ENCODE measurements at places on chromosomes 16 and 17.

- DNase-seq, result no peak
These were observed 71.3 kb downstream of the MYH11 start for GRCh38 chr16:15785386-15786059.

DNA sequence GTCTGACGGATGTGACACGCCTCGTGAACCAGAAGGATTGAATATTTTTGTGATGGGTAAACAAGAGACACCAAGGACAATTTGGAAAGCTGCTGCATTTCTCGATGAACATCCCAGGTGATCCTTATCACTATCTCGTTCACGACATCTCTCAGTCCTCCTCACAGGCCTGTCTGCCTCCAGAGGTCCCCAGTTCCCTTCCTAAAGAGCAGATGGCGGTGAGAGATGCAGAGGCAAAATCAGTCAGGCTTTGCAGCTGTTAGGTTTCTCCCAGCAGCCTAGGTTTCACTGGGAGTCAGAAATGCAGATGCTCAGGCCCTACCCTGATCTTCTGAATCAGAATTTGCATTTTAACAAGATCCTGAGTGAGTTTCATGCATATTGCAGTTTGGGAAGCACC is 23.6 kb downstream of the SCPEP1 start:
- DNase-seq, result no peak

DNA sequence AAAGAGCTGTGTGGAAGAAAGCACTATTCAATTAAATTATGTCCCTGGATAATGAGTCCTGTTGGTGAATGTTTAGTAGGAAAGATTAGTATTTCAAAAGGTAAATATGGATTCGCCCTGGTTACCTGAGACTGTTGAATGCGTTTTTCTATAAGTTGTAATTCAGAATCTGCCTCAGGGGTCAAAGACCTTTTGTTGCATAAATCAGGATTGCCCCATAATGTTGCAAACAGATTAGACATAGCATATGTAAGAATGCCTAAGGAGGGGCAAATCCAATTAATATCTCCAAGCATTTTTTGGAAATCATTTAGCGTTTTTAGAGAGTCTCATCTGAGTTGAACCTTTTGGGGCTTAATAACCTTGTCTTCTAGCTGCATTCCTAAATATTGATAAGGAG is 70.1 kb upstream of the ARL4D start:
- no peak for DNase-seq

DNA sequence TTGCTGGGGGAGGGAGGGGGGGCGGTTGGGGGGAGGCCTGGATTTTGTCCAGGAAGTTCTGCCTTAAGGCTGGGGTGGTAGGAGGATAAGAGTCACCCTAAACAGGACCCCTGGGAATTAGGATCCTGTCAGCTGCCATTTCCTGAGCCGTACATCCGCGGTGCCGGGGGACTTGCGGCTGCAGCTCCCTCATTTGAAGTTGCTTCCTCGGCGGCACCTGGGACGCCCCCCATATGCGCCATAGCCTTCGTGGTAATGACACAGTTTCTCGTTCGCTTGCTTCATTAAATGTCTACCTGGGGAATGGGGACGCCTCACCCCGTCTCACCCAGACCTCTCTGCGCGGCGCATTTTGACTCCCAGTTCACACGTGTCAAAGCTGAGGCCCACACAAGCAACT is 55.1 kb upstream of the PABPN1L start:
- DNase-seq, result peak; percentile 27

DNA sequence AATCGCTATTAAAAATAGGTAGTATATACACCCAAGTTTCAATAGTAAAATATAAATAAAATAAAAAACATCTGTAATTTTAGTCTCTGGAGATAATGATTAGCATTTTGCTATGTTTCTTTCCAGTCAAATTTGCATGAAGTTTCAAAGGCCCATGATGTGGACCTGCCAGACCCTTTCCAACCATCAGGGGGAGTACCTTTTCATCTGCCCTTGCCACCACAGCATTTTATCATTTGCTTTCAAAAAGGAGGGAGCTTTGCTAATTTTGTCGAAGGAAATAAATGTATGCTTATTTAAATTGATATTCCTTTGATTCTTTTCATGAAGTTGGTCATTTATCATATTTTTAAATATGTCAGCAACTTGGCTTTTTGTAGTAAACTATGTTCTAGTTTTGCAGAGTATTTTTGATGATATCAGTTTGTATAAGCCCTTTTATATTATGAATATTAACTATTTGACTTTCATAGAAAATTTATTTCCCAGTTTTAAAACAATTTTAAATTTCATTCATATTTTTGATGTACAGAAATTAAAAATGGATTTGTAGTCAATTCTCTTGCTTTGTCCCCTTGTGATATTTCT is 115.2 kb upstream of the NETO2 start:
- DNase-seq, result no peak

GRCh38 chr16:78133919-78134318 is 34.5 kb downstream of the WWOX start:
- peak; percentile 76 for DNase-seq

DNA sequence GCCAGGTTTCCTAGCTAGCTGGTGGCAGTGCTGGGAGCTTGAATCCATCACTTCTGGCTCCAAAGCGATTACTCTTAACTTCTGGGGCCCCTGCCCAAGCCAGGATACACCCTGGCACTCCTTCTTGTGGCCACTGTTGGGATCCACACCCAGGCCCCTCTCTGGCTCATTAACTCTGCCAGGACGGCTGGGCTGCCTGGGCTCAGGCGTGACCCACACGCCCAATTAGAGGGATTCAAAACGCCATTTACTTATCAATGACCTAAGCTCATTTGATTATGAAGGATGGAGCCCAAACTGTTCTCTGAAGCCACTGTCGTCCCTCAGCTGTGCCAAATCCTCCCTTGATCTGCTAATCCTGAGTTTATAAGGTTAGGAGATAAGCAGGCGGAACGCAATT is 79.7 kb upstream of the BRD7 start:
- no peak for DNase-seq

GRCh38 chr17:21495281-21495680 is 119.1 kb downstream of the KCNJ12 start:
- no peak for DNase-seq

- DNase-seq, result no peak
These were observed 7.6 kb downstream of the SNN start for GRCh38 chr16:11675561-11676511.

DNA sequence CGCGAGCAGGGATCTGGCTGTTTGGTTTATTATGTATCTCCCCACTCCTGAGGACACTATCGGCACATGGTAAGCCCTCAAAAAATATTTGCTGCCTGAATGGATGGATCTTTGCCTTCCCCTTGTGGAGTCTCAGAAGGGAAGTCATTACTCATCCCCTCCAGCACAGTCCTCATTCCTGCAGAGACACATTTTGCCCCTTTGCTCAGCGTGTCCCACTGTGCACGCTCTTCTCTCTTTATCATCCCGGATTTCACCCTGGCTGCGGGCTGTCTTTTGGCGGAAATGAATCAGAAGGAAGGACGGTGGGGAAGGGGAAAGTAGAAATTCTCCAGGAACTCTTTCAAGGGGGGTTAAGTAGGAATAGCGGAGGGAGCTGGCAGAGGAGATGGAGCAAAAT is 125.2 kb upstream of the CDC42EP4 start:
- DNase-seq, result no peak

DNA sequence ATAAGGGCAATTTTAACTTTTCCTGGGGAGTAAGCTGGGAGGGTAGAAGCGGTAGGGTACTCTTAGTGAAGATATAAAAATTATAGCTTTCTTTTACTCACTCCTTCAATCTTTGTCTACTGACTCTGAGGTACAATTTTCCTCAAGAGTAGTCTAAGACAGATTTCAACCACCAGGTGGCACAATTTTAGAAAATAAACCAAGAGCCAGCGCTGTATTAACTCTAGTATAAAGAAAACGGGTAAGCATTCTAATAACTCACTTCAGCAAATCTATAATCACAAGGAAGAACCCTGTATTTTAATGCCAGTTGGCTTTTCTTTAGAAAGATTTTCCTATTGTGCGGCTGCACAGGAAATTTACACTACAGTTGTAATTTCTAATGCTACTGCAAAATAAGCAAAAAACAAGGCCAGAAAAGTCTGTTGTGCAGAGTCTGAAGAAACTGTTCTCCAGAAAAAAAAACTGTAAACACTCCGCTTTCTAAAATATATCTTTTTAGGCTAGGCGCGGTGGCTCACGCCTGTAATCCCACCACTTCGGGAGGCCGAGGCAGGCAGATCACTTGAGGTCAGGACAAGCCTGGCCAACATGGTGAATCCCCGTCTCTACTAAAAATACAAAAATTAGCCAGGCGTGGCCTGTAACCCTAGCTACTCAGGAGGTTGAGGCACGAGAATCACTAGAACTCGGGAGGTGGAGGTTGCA is 1.9 kb downstream of the CMC2 start:
- DNase-seq, result peak; percentile 19

DNA sequence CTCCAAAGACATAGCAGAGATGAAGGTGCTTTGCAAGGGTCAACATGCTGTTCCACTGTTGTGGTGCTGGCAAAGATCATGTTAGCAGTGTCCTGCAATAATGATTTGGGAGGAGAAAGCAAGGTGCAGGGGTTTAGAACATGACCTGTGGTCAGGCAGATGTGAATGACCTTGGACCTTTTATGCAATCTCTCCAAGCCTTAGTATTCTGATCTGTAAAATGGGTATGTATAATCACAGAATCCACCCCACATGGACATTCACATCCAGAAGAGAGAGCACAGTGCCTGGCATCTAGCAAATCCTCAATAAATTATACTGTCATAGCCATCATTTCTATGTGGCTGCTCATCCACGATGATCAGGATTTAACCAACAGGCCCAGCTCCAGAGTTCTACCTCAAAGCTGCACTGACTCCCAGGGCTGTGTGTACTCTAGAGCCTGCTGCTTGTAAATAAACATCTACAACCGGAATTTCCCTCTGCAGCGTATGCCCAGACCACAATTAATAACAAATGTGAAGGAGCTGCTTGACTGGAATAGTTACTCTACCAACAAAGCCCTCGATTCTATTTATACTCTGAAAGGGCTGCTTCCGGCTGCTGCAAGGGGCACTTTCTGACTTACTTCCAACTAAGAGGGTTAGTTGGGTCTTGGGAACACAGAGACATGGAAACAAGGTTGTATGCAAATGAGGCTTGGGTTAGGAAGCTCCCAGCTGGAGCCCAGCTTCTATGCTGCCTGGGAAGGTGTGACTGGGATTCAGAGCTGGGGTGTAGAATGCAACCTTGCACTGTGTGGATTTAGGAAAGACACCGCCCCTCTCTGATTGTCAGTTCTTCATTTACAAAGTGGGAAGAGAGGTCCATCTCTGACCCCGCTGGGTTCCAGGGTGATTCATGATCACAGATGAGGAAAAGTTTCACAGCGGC is 265.2 kb downstream of the XYLT1 start:
- no peak for DNase-seq

- no peak for DNase-seq
These were observed 79.3 kb downstream of the EMP2 start for GRCh38 chr16:10501016-10501607.

DNA sequence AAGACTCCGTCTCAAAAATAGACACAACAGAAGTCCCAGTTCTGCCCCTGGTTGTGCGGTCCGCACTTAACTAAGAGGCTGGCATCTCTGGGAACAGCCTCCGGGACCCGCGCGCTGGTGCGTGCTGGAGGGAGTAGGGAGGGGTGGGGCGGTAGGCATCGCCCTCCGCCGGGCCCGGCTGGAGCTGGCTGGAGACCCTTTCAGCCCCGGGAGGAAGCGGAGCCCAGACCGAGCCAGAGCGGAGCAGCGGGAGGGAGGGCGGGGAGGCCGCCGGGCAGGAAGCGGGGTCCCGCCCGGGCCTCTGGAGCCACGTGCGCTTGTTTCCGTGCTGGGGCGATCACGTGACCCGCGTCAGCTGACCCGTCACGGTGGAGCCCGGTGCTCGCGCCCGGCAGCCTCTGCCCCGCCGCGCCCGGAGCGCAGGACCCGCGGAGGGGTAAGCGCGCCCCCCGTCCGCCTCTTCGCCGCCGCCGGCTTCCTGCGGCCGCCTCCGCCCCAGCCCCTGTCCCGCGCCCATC is at the start of gene WDR81:
TSS of gene WDR81 (plus strand) at position 354 of the 518 bp plus-strand sequence. CDS start 256 bp downstream, outside the sequence.
- peak; percentile 66 for DNase-seq

DNA sequence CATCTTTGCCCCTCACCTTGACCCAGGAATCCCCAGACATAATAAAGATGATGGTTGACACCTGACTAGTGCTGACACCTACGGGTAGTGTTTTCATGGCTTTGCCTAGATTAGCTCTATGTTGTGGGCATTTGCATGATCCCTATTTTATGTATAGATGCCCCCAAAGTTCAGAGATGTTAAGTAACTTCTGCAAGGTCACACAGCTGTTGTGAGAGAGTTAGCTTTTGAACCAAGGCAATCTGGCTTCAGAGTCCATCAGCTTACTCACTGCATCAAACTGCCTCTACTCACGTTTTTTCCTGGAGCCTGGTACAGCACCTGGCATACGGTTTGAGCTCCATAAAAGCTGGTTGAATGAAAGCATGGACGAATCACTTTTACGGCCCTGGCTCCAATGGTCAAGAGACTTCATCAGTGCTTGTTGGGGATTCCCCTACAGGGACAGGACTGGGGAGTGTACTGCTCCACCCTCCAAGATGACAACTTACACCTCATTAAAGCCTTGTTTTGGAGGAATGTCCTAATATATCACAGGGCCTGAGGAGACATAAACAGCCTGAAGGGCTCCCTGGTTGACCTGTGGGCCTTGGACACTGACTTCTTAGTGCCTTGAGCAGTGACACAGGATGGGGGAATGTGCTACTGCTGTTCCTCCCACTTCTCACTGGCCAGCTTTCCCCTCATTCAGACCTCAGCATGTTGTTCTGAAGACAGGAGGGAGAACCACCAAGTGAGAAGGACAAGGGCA is 193.2 kb upstream of the ASIC2 start:
- no peak for DNase-seq

DNA sequence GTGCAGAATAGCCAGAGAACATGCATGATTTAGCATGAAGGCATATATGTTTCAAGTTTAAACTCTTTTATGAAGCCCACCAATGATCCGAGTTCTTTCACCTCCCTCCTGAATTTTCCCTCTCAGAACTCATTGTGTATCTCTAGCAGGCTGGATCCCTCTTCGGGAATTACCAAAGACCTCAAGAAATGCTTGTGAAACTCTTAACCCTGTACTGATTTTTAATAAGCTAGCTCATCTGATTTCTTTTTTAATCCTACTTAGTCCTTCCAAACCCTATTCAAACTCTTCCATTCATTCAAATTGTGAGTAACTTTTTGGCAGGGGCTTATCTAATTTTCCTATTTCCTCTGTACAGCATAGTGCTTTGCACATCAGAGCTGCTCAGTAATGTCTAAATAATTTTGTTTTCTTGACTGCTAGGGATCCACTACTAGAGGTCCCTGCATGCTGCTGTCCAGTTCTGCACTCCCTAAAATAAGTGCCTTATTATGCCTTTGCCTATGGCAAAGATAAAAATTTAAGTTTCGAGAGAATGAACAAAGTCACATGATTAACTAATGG is 723.8 kb downstream of the CDH11 start:
- DNase-seq, result no peak

GRCh38 chr16:51941412-51941811 is 605.5 kb downstream of the TOX3 start:
- no peak for DNase-seq

GRCh38 chr17:49266233-49266632 is 35.6 kb upstream of the PHOSPHO1 start:
- no peak for DNase-seq

GRCh38 chr17:78735832-78736525 is 46.1 kb downstream of the CYTH1 start:
- DNase-seq, result no peak
